ENCODE measurements at places on chromosomes 11 and 22.

GRCh38 chr22:17952273-17952801 lies 72.0 kb downstream of the MICAL3 start:
- DNase-seq = no peak

- DNase-seq = no peak
Observed at GRCh38 chr11:10375280-10375971, 70.6 kb downstream of the ADM start.

GRCh38 chr11:22466809-22467208 lies 128.6 kb downstream of the SLC17A6 start:
- no peak for DNase-seq

DNA sequence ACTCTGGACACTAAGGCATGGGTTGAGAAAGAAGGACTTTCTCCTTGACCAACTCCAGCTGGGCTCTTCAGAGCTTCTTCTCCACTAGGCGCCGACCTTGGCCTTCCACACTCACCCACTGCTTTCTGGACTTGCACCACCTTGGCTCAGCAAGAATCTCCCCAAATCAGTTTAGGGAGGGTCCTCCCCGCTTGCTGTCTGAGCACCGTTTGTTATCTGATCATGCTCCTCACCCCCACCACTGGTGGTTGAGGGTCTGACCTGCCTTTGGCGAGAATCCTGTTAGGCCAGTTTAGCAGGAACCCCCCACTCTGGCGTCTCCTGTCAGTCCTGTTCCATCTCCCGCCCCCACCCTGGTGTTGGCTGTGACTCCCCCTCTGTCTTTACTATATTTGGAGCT lies 10.4 kb downstream of the APOL2 start:
- no peak for DNase-seq

DNA sequence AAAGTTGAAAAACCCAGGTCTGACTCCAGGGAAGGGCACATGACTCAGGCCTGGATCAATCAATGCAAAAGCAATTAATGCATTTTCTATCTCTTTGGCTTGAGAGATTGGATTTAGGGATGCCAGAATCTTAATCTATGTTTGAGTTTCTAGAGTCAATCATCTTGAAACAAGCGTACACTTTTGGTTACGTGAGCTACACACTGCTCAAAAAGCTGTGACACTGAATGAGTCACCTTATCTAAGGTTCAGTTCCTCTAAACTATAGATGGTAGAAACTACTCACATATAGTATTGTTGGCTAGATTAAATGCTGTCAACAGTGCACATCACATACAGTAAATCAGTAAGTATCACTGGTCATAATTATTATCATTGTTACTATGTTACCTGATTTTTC lies 24.2 kb downstream of the MRE11 start:
- DNase-seq = no peak

DNA sequence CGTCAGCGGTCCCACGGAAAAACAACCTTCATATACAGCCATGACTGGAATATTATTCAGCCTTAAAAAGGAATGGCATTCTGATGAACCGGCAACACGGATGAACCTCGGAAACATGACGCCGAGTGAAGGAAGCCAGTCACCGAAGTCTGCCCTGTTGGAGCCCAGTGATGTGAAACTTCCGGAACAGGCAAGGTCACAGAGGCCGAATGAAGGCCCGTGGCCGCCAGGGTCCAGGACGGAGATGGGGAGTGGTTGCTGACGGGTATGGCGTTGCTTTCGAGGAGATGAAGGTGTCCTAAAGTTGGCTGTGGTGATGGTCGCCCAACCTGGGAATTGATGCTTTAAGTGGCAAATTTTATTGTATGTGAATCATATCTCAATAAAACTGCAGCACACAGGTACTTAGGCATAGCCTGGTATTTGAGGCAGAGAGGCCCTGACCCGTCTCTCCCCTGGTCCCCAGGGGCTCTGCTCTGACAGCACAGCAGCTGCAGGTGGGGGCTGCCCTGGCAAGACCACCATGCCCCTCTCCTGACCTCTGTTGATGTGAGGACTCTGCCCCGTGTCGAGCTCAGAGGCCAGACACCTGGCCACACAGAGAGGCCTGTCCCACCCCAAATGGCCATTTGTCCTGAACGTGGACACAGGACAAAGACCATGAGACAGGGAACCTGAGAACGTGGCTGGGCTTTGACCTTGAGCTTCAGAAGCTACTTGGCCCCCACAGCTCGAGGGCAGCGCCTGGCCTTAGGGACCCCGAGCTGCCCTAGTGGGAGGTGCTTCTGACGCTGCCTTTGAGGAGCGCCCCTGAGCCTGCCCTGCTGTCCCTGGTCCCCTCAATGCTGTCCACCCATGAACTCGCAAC lies 1090.8 kb downstream of the BRD1 start:
- no peak for DNase-seq

DNA sequence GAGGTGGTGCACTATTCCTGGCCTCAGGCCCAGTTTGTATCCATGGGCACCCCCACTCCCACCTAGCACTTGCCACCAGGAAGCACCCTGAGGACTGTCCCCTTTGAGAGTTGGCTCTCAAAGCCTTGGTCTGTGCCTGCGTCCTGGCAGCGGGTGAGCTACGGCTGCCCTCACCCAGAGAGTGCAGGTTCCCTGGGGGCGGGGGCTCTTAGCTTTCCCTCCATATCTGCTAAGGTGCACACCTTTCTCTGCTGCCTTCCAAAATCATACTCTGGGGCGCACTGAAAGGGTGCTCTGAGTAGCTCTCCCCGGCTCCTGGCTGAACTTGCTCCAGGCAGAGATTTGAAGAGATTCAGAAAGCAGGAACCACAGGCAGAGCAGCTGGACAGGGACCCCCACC lies 7.1 kb downstream of the KCNQ1 start:
- no peak for DNase-seq

- no peak for DNase-seq
Observed at GRCh38 chr11:46710821-46711269, 8.2 kb upstream of the F2 start.

DNA sequence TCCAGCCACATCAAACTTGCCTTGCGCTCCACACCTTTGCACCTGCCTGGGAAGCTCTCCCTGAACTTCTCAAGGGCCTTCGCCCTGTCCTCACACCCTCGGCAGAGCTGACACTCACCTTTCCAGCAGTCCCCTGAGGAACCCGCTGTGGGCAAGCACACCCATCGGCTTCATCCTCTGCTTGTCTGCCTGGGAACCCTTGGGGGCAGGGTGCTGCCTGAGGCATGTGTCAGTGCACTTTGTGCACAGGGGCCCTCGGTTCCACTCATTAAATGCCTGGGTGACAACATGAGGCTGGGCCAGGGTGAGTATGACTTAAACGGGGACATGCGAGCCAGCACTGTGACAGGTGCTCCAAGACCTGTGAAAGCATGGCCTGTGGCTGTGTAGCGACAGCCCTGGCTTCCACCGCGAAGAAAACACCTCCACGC lies 2.6 kb upstream of the LRFN4 start:
- no peak for DNase-seq

DNA sequence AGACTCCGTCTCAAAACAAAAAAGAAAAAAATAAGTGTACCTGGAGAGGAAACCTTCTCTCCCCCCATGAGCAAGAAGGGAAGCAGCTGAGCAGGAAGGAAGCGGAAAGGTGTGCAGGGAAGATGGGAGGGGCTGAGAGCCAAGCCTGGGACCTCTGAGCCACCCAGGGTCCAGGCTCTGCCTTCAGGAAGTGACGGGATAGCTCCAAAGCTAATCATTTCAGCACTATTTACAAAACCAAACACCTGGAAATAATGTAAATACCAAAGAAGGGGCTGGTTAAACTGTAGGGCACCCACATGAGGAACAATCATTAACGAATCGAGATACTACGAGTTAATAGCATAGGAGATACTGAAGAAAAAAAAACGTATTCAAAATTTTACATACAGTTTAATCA lies 27.9 kb downstream of the ARRB1 start:
- no peak for DNase-seq

DNA sequence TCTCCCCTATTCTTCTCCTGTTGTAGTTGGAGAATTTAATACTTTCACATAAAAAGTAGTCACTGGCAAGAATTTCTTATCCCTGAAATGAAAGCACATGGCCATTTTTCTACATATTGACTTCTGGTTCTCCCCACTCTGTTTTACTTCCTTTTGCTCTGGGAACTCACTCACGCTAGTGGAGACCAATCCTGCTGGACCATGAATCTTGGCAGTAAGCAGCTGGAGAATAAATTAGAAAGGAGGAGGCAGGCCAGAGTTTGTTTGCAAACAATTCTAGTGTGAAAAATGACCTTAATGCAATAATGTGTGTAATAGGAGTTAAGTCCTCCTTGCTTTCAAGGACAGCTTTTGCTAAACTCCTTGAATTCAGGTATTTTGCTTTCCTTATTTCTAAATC lies 412.3 kb upstream of the CHORDC1 start:
- DNase-seq = no peak

DNA sequence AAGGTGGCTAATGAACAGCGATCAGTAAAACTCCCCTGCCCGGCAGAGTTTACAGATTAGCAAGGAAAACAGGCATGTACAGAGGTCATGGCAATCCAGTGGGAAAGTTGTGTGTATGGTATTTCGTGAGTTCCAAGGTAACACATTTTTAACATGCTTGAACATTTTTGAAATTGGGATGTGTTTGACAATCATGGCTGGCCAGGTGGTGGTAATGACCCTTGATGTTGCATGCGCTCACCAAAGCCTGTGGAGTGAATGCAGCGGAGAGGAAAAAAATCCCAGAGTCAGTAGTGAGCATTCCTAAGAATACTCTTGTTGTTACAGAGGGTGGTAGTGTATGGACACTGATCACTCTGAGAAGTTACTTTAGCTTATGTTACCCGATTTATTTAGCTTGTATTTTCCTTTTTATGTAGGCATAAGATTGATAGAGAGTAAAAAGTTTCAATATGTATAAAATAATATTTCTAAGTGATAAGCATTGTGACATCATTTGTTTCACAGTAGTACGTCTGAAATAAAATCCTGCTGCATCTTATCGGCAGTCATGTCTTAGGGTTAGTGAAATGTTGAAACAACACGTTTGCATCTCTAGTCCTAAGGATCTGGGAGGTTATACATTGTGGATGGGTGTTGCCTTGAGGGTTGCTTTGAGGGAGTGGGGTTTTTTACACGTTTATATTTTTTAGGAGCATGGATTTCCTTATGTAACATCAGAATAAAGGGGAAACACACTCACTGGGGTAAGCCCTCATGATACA lies 8.7 kb downstream of the TEAD1 start:
- no peak for DNase-seq

DNA sequence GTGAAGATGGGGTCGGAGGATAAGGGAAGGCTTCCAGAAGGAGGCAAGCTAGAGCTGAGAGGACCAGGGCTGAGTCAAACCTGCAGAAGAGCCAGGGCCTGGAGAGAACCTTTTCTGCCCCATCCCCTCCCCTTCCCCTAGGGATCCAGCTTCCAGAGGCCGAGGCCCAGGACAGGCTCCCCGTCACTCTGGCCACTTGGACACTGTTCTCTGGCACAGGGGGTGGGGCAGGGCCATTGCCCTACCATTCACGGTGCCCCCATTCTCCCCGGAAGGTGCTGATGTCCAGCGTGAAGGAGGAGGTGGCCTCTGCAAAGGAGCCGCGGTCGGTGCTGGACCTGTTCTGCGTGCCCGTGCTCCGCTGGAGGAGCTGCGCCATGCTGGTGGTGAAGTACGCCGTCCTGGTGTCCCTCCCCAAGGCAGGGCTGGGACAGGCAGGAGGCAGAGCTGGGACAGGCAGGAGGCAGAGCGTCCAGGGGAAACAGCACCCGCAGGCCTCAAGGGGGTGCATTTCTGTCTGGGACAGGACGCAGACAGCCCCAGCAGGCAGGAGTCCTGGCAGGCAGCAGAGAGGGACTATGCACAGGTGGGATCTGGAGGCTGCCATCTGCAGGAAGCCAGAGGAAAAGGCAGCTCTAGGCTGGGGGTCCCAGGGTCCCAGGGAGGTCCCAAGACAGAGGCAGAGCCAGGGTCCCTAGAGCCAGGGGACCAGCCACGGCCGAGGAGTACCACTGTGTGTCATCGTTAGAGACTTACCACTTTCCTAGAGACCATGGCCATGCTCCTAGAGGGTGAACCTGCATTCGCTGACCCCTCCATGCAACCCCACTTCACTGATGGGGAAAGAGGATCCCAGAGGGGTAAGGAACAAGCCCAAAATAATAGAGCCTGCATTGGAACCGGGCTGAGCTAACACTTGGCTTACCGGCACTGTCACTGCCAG lies 25.8 kb upstream of the SLC22A12 start:
- DNase-seq = no peak

- DNase-seq = no peak
Observed at GRCh38 chr11:93908689-93909088, 58.3 kb upstream of the VSTM5 start.

GRCh38 chr11:10658621-10659338 lies 34.8 kb downstream of the IRAG1 start:
- no peak for DNase-seq

- no peak for DNase-seq
Observed at GRCh38 chr11:94533206-94533605, 10.5 kb upstream of the FUT4 start.

DNA sequence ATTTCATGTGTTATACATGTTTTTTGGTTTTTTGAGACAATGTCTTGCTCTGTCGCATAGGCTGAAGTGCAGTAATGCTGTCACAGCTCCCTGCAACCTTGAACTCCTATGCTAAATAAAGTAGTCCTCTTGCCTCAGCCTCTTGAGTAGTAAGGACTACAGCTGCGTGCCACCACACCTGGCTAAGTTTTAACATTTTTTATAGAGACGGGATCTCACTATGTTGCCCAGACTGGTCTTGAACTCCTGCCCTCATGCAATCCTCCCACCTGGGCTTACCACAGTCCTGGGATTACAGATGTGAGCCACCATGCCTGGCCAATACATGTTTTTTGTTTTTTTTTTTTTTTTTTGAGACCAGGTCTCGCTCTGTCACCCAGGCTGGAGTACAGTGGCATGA lies 33.9 kb downstream of the SWAP70 start:
- DNase-seq = no peak

DNA sequence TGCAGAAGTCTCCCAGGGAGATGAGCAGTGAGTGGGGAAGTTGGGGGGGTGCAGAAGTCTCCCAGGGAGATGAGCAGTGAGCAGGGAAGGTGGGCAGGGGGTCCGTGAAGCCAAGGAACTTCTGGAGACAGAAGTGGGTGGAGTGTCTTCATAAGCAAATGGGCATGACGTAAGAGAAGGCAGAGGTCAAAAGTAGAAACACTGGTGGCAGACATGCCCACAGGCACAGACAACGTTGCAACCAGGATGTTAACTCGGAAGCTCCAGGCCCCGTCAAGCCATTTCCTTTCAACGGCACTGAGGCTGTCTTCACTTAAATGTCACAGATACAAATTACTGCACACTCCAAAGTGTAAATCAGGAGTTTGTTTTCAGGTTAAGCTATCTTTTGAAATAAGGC lies 186.1 kb downstream of the SHANK2 start:
- no peak for DNase-seq

DNA sequence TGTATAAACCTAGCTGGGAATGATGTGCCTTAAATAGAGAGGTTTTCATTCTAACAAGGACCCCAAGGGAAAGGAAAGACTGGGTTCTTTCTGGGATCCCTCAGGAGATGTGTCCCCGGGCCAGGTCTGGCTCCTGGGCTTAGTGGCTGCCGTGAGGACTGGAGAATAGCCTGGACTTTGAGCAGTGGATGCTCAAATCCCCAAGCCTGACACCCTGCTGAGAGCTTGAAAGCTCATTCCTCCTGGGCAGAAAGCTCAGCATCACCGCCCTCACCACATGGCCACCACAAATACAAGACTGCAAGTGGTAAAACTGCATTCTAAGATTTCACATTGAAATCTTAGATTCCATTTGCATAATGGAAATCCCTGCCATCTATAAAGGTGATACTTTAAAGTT lies 79.4 kb upstream of the NARS2 start:
- DNase-seq = no peak

GRCh38 chr11:120139316-120140069 lies 1.6 kb upstream of the TRIM29 start:
- DNase-seq = no peak
